ENCODE measurements at places on chromosomes 2 and 18.

GRCh38 chr2:239895669-239896068 lies 129.5 kb downstream of the NDUFA10 start:
- no peak for DNase-seq

- peak; percentile 9 for DNase-seq
Observed at GRCh38 chr2:235827585-235827992, 333.7 kb downstream of the AGAP1 start.

- no peak for DNase-seq
Observed at GRCh38 chr2:20624156-20624883, 26.6 kb downstream of the HS1BP3 start.

DNA sequence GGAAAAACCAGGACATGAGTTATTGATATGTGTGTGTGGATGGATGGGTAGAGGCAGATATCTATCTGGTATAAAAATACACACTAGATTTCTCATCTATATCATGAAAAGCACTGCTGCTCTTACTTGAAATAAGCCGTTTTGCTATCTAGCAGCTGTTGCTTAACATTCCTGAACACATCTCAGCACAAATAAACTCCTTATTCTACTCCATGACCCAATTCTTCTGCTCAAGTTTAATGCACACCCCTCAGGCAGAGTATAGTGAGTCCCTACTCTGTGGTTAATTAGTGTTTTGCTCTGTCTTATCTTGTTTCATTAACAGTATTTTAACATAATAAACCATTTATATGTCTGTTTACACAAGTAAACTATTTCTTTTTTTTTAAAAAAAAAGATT lies 134.2 kb downstream of the CBLN2 start:
- DNase-seq, result no peak

- no peak for DNase-seq
Observed at GRCh38 chr2:23452853-23453420, 68.0 kb downstream of the KLHL29 start.

- DNase-seq, result peak; percentile 22
Observed at GRCh38 chr2:67268797-67269196, 128.3 kb upstream of the ETAA1 start.

GRCh38 chr2:85744741-85745601 lies 8.8 kb upstream of the ATOH8 start:
- DNase-seq, result peak; percentile 40

GRCh38 chr18:44826418-44827259 lies 146.0 kb downstream of the SETBP1 start:
- DNase-seq, result peak; percentile 19

DNA sequence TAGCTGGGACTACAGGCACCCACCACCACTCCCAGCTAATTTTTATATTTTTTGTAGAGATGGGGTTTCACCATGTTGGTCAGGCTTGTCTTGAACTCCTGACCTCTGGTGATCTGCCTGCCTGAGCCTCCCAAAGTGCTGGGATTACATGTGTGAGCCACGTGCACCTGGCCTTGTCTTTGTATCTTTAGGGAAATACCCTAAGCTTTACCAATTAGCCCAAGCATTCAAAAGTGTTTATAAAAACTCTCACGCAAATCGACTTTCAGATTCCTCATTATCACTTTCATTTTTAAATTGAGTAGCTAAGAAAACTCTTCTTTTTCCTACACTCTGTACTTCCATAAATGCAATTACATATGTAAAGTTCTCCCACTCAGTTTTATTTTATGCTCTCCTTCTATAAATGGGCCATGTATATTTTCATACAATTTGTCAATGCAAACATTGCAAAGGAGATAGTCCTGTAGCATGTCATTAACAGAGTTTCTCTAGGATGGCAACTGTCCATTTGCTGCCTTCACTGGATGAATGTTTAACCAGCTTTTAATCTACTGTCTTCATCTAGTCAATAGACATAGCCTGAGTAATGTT lies 326.2 kb upstream of the LRATD1 start:
- no peak for DNase-seq

GRCh38 chr18:74760436-74760835 lies 162.8 kb downstream of the ZNF407 start:
- no peak for DNase-seq

DNA sequence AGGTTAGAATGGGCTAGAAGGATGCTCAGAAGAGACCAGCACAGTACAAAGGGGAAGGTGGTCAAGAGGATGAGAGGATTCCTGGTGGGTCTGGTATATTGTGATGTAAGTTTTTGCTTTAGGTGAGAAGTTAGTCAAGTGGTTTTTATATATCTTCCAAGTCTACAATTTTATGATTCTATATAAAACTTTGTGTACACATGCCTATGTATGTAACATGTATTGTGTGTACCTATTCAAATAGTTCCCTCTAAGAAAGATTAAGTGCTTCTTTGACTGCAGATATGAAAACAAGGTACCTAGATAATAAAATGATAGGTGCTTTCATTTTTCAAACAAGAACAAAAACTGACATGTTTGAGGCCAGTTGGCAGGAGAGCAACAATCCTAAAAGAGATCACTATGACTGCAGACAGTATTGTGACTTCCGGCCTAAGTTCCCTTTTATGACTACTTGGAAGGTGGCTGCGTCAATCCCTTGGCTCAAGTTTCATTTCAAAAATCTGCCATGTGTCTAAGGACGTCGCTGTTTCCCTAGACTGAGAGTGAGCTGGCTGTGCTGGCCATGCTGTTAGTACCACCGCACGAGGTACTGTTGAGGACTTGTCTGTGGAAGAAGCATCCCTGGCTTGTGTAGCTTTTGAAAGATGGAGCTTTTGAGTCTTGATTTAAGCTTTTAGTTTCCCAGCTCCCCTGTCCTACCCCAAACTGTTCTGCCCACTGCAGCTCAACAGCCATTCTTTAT lies 123.1 kb downstream of the PRPF40A start:
- DNase-seq, result no peak

DNA sequence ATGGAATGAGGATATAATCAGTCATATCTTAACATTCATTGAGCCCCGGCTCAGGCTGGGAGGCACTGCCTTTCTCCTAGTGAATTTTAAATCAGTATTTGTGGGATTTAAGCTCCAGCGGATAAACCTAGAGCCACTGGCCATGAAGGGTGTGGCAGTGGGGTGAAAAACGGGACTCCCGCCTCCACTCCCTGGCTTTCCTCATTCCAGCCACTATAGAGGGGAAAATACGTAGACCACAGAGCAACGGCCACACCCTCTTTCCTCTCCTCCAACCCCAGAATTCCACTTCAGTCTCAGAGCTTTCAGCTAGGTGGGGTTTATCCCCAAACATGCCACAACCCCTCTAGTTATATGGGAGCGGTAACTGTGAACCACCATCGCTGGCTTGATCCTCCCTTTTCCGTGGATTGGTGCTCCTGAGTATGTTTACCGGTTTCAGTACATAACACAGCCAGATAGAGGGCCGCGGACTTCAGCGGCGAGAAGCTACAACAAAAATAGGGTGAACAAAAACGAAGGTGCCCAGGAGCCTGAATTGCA lies 70.6 kb upstream of the ITGB6 start:
- peak; percentile 79 for DNase-seq

- DNase-seq, result no peak
Observed at GRCh38 chr18:70705831-70706416, 417.1 kb downstream of the SOCS6 start.

DNA sequence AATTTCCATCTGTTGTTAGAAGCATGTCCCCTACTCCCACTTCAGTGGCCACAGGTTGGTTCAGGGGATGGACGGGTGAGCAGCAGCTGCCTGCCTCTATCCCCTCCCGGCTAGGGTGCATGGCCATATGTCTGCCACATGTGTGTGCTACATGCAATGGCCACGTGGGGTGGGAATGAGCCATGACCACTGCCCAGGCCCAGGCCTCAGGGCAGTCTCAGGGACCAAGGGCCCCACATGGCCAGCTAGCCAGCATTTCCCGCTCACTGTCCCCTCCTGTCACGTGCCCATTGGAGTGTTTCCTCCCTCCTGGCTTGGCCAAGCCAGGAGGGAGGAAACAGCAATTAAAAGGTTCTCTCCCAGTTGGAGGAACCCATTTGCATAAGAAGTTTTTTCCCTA lies 117.1 kb downstream of the KCNS3 start:
- no peak for DNase-seq

DNA sequence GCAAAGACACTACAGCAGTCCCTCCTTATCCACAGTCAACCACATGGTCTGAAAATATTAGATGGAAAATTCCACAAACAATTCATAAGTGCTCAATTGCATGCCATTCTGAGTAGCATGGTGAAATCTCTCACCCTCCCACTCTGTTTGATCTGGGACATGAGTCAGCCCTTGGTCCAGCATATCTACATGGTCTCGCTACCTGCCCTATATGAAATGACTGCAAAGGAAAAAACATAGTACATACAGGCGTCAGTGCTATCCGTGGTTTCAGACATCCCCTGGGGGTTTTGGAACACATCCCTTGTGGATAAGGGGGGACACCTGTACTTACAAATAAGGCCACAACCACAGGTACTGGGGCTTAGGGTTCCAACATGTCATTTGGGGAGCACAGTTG lies 73.7 kb downstream of the CABLES1 start:
- no peak for DNase-seq

- no peak for DNase-seq
Observed at GRCh38 chr2:21930226-21930625, 806.5 kb downstream of the TDRD15 start.

GRCh38 chr18:45687621-45688020 lies 36.4 kb upstream of the SLC14A1 start:
- no peak for DNase-seq

- DNase-seq, result no peak
Observed at GRCh38 chr2:88054782-88055370, 707 bp downstream of the KRCC1 start.

- DNase-seq, result no peak
Observed at GRCh38 chr18:33495278-33495677, 54.8 kb upstream of the CCDC178 start.

GRCh38 chr2:99961196-99961913 lies 181.0 kb downstream of the AFF3 start:
- DNase-seq, result no peak

GRCh38 chr2:225465827-225466226 lies 66.3 kb downstream of the NYAP2 start:
- no peak for DNase-seq

DNA sequence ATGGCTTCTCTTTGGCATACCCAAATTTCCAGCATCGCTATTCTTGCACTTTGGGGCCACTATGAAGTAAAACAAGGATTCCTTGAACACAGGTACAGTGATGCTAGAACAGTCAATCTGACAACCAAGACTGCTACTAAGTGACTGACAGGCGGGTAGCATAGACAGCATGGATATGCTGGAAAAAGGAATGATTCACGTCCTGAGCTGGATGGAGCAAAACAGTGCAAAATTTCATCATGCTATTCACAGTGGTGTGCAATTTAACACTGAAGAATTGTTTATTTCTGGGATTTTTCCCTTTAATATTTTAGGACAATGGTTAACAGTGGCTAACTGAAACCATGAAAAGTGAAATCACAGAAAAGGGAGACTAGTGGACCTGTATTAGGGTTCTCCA lies 1511.2 kb upstream of the ZEB2 start:
- no peak for DNase-seq

DNA sequence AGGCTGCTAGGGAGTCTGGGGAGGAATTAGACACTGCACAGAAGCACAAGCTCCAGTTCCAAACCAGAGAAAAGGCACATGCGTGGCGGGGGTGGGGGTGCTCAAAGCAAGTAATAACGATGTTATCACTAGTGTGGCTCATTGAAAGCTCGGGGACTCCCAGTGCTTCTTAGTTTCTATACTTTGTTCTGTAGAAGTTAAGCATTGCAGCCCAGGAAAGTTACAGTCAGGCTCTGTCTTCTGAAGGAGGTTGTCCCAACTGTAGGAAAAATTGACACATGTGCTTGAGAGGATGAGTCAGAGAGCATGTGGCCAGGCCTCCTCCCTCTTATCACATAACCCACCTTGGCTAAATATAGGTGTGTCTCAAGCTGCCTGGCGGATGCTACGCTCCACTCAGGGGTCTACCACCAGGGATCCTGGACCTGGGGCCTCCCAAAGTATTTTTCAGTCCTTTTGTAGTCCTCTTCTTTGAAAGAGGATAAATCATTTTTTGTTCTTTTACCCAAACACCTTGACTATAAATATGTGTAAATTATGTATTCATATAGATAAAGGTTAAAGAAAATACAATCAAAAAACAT lies 3.8 kb downstream of the GALNT5 start:
- DNase-seq, result peak; percentile 68

- DNase-seq, result no peak
Observed at GRCh38 chr18:68991286-68991685, 193.4 kb downstream of the CCDC102B start.

Measured in RCC 7860 (cell line).